ENCODE measurements at places on chromosomes 1 and 21. TPM values are rescaled to one million over a fixed set of nuclear protein-coding genes. Genes with fewer than 3 reads are reported as not detected.

- no peaks in the 10 kb centered on the region for H3K36me3 ChIP-seq
- no peak overlapping the region for H3K4me3 ChIP-seq
- DNase-seq: no peak
- H3K27ac ChIP-seq: no peak overlapping the region
- H3K27me3 ChIP-seq: no peaks in the 10 kb centered on the region
Observed at GRCh38 chr1:116099379-116099778, 11.8 kb upstream of the MAB21L3 start.

GRCh38 chr1:236724506-236724905 is 38.2 kb downstream of the ACTN2 start:
- H3K36me3 ChIP-seq: no peaks in the 10 kb centered on the region
- H3K27ac ChIP-seq: no peak overlapping the region
- DNase-seq: no peak
- H3K4me1 ChIP-seq: no peaks in the 10 kb centered on the region

DNA sequence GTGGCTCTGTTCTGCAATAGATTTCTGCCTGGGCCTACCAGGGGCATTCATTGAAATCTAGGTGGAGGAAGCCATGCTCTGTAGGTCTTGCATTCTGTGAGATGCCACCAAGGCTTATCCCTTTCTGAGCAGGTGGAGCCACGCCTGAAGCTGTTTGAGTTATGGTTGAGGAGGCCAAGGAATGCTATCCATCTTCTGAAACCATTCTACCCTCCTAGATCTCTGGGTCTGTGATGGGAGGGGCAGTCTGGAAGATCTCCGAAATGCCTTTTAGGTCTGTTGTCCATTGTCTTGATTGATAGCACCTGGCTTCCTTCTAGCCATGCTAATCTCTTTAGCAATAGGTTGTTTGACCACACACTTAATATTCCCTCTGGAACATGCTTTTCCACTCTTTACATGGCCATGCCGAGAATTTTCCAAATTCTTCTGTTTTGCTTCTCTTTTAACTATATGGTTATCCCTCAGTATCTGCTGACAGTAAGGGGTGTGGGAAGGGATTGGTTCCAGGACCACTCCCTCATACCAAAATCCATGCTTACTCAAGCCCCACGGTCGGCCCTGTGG is 45.2 kb downstream of the AK4 start:
- no peak overlapping the region for H3K27ac ChIP-seq
- no peaks in the 10 kb centered on the region for H3K4me1 ChIP-seq
- no peak overlapping the region for H3K4me3 ChIP-seq

DNA sequence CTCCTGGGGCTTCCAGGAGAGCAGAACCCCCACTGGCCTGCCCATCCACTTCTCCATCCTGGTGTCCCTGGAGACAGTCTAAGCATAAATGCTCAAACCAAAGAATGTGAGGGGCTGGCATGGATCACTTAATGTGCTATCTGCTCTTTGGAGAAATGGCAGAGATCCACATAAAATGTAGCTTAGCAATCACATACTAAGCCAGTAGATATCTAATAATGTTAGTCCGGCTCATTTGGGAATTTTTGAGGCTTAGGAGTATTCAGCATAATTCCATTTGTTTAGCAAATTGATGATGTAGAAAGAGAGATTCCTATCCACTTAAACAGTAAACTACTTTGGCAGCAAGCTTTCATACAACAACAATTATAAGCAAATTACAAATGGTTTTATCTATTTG is 90.7 kb downstream of the TENT5C start:
- no peak overlapping the region for H3K4me3 ChIP-seq
- H3K4me1 ChIP-seq: peaks cover 11% of the 10 kb centered on the region
- DNase-seq: peak; percentile 26
- no peaks in the 10 kb centered on the region for H3K27me3 ChIP-seq
- H3K36me3 ChIP-seq: no peaks in the 10 kb centered on the region
- H3K27ac ChIP-seq: peak overlapping the region; percentile 98

- H3K27ac ChIP-seq: peak overlapping the region; percentile 29
- peaks cover 6% of the 10 kb centered on the region for H3K4me1 ChIP-seq
- H3K36me3 ChIP-seq: no peaks in the 10 kb centered on the region
- H3K27me3 ChIP-seq: no peaks in the 10 kb centered on the region
Observed at GRCh38 chr21:36028127-36029069, 31.9 kb downstream of the SETD4 start.

DNA sequence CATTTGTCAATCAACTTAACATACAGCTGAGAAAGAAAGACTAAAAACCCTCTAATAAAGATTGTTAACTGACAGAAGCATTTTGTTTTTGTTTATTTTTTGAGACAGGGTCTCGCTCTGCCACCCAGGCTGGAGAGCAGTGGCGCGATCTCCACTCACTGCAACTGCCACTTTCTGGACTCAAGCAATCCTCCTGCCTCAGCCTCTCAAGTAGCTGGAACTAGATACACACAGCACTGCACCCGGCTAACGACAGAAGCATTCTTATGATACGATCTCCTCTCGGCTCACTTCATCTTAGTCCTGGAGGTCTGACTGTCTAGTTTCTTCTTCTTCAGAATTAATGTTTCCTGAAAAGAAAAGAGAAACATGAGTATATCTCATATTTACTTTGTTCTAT is 23.5 kb downstream of the RSPH1 start:
- no peak for DNase-seq
- H3K4me3 ChIP-seq: no peak overlapping the region
- no peaks in the 10 kb centered on the region for H3K4me1 ChIP-seq
- H3K36me3 ChIP-seq: no peaks in the 10 kb centered on the region

DNA sequence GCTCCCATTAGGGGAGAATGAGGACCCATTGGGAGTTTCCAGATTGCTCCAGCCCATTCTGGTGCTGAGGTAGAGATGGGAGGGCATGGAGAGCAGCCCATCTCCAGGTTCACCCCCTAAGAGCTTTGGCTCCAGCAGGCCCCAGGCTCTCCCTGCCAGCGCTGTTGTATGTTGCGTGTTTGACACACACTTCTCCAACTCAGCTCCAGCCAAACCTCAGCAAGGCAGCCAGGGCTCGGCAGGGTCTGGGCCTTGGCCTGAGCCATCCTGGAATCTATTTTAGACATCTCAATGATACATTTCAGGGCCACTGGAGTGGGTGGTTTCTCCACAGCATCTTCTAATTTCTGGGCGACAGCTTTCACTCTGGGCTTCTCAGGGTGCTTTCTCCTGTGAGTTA is 117.0 kb downstream of the NAV1 start:
- H3K27ac ChIP-seq: peak overlapping the region; percentile 78
- H3K27me3 ChIP-seq: no peaks in the 10 kb centered on the region
- H3K4me1 ChIP-seq: peaks cover 53% of the 10 kb centered on the region
- DNase-seq: no peak
- no peak overlapping the region for H3K4me3 ChIP-seq

GRCh38 chr1:236144033-236144432 is 1.7 kb downstream of the GPR137B start:
- no peak overlapping the region for H3K4me3 ChIP-seq
- DNase-seq: no peak
- peaks cover 11% of the 10 kb centered on the region for H3K27me3 ChIP-seq

- H3K4me1 ChIP-seq: no peaks in the 10 kb centered on the region
- no peak overlapping the region for H3K27ac ChIP-seq
- H3K36me3 ChIP-seq: no peaks in the 10 kb centered on the region
- DNase-seq: no peak
- no peak overlapping the region for H3K4me3 ChIP-seq
- H3K27me3 ChIP-seq: peaks cover 17% of the 10 kb centered on the region
Observed at GRCh38 chr1:24190983-24191461, 3.9 kb upstream of the IFNLR1 start.

- no peak overlapping the region for H3K27ac ChIP-seq
- no peak for DNase-seq
- no peaks in the 10 kb centered on the region for H3K36me3 ChIP-seq
Observed at GRCh38 chr21:14477841-14478240, 68.3 kb downstream of the SAMSN1 start.

- no peaks in the 10 kb centered on the region for H3K36me3 ChIP-seq
- no peak for DNase-seq
Observed at GRCh38 chr21:43574741-43575472, 84.4 kb downstream of the HSF2BP start.

DNA sequence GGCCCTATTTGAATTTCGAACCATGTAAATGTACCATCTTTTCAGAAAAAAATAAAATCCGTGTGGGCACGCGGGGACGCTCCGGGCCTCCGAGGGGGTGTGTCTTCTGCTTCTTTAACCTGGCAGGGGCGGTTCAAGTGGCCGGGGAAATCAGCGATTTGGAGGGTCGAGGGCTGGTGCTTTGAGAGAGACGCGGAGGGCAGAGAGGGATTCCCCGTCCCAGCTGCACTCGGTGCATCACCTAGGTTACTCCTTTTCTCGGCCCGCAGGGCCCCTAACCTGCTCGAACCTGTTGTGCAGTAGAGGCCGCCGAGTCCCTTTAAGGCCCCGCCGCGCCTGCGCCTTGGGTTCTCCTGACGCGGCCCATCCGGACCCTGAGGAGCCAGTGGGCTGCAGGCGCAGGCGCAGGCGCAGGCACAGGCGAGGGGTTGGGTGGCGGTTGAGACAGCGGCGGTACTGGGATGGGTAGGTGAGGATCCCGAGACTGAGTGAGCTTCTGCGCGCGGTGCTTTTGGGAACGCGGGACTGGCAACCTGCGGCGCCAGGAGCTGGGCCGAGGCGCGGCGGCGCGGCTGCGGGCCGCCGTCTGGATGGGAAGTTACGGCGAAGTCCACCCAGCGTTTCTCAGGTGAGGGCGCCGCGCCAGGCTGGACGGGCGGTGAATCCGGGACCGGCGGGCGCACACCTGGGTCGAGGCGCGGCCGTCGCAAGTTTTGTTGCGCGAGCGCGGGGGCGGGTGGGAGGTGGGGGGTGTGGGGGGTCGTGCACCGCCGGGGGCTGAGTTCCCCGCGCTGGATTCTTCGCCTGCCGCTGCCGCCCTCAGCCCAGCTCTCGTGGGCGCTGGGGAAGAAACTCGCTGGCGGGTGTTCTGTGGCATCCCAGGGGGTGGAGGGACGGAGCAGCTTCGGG is at the start of gene NBPF3:
Gene NBPF3 (plus strand): TSS at position 417 of the 909 bp plus-strand sequence. CDS start 4,950 bp downstream, outside the sequence.
- no peaks in the 10 kb centered on the region for H3K27me3 ChIP-seq
- H3K4me1 ChIP-seq: peaks cover 2% of the 10 kb centered on the region
- DNase-seq: peak; percentile 86

GRCh38 chr1:154860156-154860870 is 9.8 kb downstream of the KCNN3 start:
- DNase-seq: no peak
- H3K36me3 ChIP-seq: no peaks in the 10 kb centered on the region
- H3K4me3 ChIP-seq: no peak overlapping the region
- H3K4me1 ChIP-seq: no peaks in the 10 kb centered on the region

DNA sequence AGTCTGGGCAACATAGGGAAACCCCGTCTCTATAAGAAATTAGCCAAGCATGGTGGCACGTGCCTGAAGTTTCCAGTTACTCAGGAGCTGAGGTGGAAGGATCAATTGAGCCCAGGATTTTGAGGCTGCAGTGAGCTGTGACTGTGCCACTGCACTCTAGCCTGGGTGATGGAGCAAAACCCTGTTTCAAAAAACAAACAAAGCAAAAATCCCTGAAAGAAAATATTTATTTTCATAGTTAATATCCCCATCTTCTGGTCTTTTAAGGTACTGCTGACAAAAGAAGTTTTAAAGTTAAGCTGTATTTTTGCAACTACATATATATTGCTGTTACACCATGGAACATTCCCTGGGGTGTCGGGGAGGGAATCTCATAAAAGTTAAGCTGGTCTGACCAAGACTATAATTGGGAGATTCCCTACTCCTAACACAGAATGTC is 26.0 kb downstream of the VAMP4 start:
- no peak overlapping the region for H3K27ac ChIP-seq
- no peaks in the 10 kb centered on the region for H3K36me3 ChIP-seq
- H3K27me3 ChIP-seq: no peaks in the 10 kb centered on the region
- H3K4me3 ChIP-seq: no peak overlapping the region
- DNase-seq: peak; percentile 38

- H3K27me3 ChIP-seq: no peaks in the 10 kb centered on the region
- no peaks in the 10 kb centered on the region for H3K36me3 ChIP-seq
- peak; percentile 82 for DNase-seq
- H3K4me3 ChIP-seq: no peak overlapping the region
Observed at GRCh38 chr21:34187935-34188334, 114.6 kb downstream of the MRPS6 start.

GRCh38 chr1:15803380-15803779 is 4.1 kb downstream of the UQCRHL start:
- no peaks in the 10 kb centered on the region for H3K27me3 ChIP-seq
- H3K4me3 ChIP-seq: no peak overlapping the region
- peaks cover 21% of the 10 kb centered on the region for H3K4me1 ChIP-seq
- no peaks in the 10 kb centered on the region for H3K36me3 ChIP-seq
- DNase-seq: peak; percentile 53

GRCh38 chr1:118254001-118254400 is 69.0 kb upstream of the SPAG17 start:
- no peaks in the 10 kb centered on the region for H3K4me1 ChIP-seq
- no peaks in the 10 kb centered on the region for H3K36me3 ChIP-seq
- H3K4me3 ChIP-seq: no peak overlapping the region
- H3K27ac ChIP-seq: no peak overlapping the region
- no peak for DNase-seq
- no peaks in the 10 kb centered on the region for H3K27me3 ChIP-seq

DNA sequence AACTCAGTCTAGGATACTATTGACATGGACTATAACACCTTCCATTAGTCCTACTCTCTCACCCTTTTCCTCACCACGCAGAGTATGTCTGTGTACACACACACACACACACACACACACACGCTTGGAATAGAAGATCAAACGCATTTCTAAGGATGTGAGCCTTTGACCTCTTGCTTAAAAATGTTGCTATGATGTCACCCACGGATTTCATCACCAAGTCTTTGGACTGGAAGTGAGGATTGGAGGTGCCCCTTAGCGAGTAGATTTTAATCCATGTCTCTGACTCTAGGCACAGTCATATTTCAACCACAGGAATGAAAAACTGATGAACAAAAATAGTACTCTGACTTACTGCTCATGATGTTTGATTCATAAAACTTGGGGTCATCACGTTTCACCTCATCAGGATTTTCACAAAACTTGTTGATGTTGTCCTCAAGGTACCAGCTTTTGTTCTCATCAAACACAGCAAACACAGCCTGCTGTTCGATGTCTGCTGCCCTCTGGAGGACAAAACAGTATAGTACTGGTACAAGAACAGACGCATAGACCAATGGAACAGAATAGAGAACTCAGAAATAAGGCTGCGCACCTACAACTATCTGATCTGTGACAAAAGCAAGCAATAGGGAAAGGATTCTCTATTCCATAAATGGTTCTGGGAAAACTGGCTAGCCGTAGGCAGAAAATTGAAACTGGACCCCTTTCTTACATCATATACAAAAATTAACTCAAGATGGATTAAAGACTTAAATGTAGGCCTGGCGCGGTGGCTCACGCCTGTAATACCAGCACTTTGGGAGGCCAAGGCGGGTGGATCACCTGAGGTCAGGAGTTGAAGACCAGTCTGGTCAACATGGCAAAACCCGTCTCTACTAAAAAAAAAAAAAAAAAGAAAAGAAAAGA is 39.9 kb downstream of the F5 start:
- no peaks in the 10 kb centered on the region for H3K36me3 ChIP-seq
- H3K27ac ChIP-seq: no peak overlapping the region
- H3K4me1 ChIP-seq: no peaks in the 10 kb centered on the region
- no peak overlapping the region for H3K4me3 ChIP-seq
- peak; percentile 70 for DNase-seq
- no peaks in the 10 kb centered on the region for H3K27me3 ChIP-seq

The SPATA45 gene
- total RNA-seq: 0.51 TPM

The C1orf87 gene
- total RNA-seq: under 0.01 TPM

The ASTN1 gene
- total RNA-seq: 0.17 TPM

The PLA2G5 gene
- 9.8 TPM for total RNA-seq

The CHRM3 gene
- under 0.01 TPM for total RNA-seq

The EPHX1 gene
- 44.3 TPM for total RNA-seq

The ADGRL2 gene
- total RNA-seq: 61.4 TPM

The MAP3K21 gene
- 0.51 TPM for total RNA-seq

The BEND5 gene
- 0.77 TPM for total RNA-seq

The HAO2 gene
- not detected for total RNA-seq

The LMX1A gene
- total RNA-seq: not detected

The MATN1 gene
- total RNA-seq: not detected

The ACTN2 gene
- total RNA-seq: under 0.01 TPM

The EFNA3 gene
- total RNA-seq: 0.33 TPM

The PRR9 gene
- total RNA-seq: not detected

Data from fibroblast of lung (primary cell).